ENCODE measurements at places on chromosomes 1 and 21.

DNA sequence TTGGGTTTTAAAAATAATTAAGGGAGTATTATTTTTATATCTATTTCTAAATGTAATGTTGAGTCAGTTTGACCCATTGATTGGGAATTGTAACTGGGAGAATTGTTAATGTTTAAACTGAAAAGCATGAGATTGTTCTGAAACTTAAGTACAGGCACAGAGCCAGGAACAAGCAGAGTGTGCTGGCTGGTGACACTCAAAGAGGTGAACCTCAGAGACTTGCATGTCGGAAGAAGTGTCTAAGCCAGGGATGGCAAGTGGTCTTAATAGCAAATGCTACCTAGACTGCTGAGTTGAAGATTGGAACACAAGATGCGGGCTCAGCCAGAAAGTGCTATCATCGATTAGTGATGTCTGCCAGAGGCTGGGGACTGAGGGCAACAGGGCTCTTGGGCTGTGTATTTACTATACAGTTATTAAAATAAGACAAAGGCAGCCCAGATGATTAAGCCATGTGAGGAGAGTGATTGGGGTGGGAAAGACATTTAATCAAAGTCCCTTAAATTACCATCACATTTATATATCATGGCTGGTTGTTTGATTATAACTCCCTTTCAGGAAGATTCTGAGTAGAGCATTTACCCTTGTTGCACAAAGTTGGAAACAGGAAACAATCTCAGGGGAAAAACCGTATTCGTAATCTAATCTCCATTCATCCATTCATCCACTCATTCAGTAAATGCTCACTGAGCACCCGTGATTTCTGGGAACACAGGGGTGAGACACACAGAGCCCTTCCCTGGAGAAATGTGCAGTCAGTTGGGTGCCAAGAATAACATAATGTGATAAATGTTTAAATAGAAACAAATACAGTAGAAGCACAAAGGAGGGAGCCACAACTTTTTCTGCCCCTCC, 42.8 kb downstream of the C8A start:
- H3K36me3 ChIP-seq: no peaks in the 10 kb centered on the region
- DNase-seq: no peak
- no peak overlapping the region for H3K4me3 ChIP-seq
- H3K4me1 ChIP-seq: peaks cover 12% of the 10 kb centered on the region

DNA sequence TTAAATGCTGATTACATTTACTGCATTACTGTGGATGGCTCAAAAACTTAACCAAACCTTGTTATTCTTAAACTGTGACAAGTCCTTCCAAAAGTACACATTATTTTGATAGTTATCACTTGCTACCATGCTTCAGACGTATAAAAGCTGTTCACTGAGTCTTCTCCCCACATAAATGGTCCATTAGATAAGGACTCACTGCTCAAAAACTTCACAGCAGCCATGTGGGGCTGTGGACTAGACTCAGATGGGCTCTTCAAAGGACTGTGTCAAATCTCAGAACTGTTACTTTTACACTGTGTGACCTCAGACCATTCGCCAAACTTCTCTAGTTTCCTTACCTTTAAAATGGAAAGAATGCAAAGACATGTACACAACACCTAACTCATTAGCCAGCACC, 11.6 kb downstream of the SCAF4 start:
- H3K4me3 ChIP-seq: no peak overlapping the region
- H3K4me1 ChIP-seq: peaks cover 21% of the 10 kb centered on the region
- H3K27me3 ChIP-seq: no peaks in the 10 kb centered on the region
- H3K36me3 ChIP-seq: peaks cover 4% of the 10 kb centered on the region

GRCh38 chr1:65197636-65198035, 49.6 kb downstream of the AK4 start:
- no peaks in the 10 kb centered on the region for H3K27me3 ChIP-seq
- no peak overlapping the region for H3K27ac ChIP-seq
- no peak for DNase-seq
- H3K4me3 ChIP-seq: no peak overlapping the region
- no peaks in the 10 kb centered on the region for H3K36me3 ChIP-seq

- no peaks in the 10 kb centered on the region for H3K27me3 ChIP-seq
- no peaks in the 10 kb centered on the region for H3K36me3 ChIP-seq
- H3K4me3 ChIP-seq: no peak overlapping the region
- no peak for DNase-seq
- no peak overlapping the region for H3K27ac ChIP-seq
Measured at GRCh38 chr21:14353231-14353630, 29.7 kb downstream of the HSPA13 start.

- H3K27ac ChIP-seq: no peak overlapping the region
- no peaks in the 10 kb centered on the region for H3K36me3 ChIP-seq
- H3K4me3 ChIP-seq: no peak overlapping the region
- no peak for DNase-seq
- no peaks in the 10 kb centered on the region for H3K27me3 ChIP-seq
Measured at GRCh38 chr1:113146242-113147072, 73.5 kb downstream of the LRIG2 start.

DNA sequence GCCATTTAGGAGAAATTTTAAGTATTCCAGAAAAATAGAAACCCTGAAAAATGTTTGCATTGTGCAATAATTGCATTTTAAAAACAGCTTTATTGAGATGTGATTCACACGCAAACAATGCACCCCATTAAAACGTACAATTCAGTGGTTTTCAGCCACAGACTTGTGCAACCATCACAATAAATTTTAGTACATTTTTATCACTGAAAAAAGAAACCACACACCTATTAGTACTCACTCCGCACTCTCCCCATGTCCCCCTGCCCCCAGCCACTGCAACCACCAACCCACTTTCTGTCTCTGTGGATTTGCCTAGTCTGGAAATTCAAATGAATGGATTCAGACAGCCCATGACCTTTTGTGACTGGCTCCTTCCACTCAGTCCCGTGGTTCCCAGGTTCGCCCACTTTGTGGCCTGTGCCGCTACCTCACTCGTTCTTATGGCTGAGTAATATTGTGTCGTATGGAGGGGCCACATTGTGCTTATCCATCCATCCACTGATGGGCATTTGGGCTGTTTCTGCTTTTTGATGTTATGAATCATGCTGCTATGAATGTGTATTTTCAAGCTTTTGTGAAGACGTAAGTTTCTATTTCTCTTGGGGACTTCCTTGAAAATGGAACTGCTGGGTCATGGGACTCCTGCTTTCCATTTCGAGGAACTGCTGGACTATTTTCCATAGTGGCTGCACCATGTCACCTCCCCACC, 147.7 kb upstream of the ARHGEF16 start:
- no peak for DNase-seq
- H3K36me3 ChIP-seq: no peaks in the 10 kb centered on the region
- H3K27ac ChIP-seq: no peak overlapping the region
- H3K4me1 ChIP-seq: no peaks in the 10 kb centered on the region
- H3K4me3 ChIP-seq: no peak overlapping the region
- no peaks in the 10 kb centered on the region for H3K27me3 ChIP-seq

DNA sequence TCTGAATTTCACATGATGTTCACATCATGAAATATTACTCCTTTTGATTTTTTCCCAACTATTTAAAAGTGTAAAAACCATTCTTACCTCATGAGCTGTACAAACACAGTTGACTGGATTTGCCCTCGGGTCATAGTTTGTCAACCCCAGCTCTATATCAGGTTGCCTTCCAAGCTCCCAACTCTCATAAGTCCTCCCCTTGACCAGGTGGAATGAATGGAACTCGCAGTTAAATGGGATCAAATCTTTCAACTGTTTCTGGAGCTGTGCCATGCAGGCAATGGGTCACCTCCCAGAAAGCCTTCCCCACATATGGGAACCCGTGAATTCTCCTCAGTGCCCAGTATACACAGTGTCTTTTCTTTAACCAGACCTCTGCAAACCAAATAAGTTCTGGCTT, 169.8 kb upstream of the FOXD3 start:
- H3K27me3 ChIP-seq: no peaks in the 10 kb centered on the region
- H3K27ac ChIP-seq: no peak overlapping the region
- no peaks in the 10 kb centered on the region for H3K36me3 ChIP-seq
- DNase-seq: no peak

DNA sequence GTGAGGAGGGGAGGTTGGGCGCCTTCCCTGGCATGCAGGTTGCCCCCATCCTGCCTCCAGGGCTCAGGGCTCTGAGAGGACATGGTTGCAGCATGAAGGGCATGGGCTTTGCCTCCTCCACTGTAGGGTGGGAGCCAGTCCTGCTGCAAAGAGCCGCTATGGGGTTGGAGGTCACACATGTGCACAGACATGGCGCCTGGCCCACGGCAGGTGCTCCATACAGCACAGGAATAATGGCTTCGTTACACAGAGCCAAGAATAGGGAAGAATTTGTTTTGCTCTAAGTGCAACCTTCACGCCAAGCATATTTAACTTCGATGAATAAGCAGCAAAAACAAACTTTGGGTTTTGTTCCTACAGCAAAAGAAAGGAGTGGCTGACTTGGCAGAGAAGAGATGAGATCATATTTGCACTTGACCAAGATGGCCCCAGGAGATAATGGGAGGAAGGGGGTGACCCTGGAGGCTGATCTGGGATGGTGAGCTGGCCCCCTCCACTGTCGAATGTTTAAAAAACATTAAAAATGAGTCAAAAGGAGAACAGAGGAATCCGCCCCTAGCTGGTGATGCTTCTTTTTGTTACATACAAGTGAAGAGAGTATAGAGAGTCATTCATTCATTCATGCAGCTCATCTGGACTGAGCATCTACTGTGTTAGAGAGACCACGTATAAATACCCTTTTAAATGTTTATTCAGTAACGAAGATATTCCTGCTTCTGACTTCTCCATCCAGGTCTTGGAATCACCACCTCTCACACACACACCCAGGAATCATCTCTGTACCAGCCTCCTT, 12.4 kb upstream of the C2CD2 start:
- H3K36me3 ChIP-seq: no peaks in the 10 kb centered on the region
- no peak overlapping the region for H3K4me3 ChIP-seq
- peaks cover 22% of the 10 kb centered on the region for H3K4me1 ChIP-seq
- no peak overlapping the region for H3K27ac ChIP-seq
- H3K27me3 ChIP-seq: no peaks in the 10 kb centered on the region

DNA sequence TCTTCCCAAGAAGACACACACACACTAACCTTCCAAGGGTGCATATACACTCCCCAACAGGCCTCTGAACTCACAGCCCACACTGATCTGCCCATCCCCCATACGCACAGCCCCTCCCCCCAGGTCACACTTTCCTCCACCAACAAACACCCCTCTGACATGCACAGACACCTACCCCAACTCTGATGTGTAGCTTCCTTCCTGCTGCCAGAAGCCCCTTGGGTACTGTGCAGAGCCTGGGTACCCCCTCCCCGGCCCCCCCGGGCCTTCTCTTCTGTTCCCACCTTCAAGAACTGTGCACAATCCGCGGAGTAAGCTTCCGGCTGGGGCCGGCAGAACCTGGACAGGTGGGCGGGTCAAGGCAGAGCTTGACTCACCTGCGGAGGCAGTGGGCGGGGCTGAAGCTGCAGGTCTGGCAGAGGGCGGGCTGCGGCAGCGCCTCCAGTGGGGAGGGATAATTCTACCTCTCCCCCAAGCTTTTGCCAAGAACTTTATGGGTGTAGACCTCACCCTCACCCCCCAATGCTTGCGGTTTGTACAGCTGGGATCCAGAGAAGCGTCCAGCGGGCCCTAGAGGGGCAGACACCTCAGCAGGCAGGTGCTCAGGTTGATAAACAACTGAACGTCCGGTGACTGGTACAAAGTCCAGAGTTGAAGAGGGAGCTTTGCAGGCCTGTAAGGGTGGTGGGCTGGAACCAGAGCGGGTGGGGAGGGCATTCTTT, at the start of gene C1orf210:
C1orf210 (minus strand) TSS at position 313 of the 722 bp plus-strand sequence. CDS start 2,311 bp downstream, outside the sequence.
- peaks cover 13% of the 10 kb centered on the region for H3K4me1 ChIP-seq
- no peak within 1 kb of the TSS for H3K27ac ChIP-seq
- H3K27me3 ChIP-seq: no peaks in the 10 kb centered on the region
